ENCODE measurements at places on chromosomes 6 and 20.
A peak's percentile ranks its signal among the peaks of the same experiment; 100 is the strongest.

DNA sequence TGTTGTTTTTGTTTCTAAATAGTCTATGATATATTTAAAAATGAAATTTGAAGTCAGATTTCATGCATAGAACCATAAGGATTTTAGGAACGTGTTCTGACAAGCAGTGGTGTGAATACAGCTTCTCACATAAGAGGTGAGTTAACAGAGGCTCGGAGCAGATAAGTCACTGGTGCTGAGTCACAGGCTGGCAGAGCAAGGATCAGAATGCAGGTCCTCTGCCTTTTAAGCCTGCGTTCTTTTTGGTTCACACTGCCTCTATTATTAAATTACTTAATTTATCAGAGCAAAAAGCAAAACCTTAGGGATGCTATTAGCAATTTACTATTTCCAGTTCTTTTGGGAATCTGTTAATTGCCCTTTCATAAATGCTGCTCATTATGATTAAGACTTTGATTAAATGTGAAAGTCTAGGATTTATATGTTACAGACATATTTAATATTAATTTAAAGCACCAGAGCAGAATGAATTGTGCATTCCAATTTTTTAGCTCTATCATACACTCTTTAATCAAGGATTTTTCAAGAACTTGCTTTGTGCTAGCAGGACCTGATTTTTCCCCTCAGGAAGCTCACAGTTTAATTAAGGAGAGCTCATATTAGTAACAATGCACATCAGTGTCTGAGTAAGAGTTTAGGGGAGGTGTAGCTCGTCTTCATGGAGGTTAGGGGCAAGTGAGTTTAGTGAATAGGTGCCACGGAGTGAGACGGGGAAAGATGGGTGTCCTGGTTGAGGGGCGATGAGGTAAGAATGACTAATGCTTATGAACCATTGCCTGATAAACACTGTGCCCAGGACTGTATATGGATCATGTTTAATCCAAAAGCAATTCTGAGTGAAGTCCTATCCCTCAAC lies 212.7 kb upstream of the AGPAT4 start:
- no peak for DNase-seq

GRCh38 chr6:142669471-142670351 lies 275.3 kb downstream of the HIVEP2 start:
- no peak for DNase-seq

GRCh38 chr6:157323966-157324300 lies 614 bp upstream of the TMEM242 start:
- peak; percentile 40 for DNase-seq

DNA sequence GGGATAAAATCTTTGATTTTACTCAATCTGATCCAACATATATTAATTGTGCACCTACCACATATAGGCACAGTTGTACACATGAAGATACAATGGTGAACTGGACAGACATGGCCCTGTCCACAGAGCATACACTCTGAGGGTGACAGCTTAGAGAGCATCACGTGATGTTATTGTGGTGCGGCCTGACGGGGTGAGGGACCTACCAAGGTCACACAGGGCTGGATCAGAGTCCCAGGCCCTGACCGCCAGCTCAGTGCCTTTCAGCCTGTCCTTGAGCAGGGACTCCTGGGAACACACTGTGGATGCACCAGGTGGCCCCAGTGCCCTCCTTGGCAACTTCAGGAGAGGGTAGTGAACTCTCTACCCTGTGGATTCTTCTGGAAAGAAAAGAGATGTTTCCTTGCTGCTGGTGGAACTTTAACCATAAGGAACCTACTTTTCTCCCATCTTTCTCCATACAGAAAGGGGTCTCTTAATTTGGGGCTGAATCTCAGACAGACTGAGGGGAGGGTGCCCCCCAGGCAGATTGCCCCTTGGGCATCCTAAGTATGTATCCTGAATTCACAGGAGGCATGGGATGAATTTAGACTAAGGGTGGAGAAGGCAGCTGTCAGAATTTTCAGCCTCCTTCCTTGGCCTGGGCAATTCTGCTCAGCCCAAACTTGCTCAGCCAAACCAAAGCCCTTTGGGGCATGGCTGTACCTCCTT lies 26.5 kb downstream of the PCK1 start:
- no peak for DNase-seq

- no peak for DNase-seq
Observed at GRCh38 chr6:74870403-74870802, 335.4 kb downstream of the COL12A1 start.

- DNase-seq = no peak
Observed at GRCh38 chr20:53631909-53632662, 38.4 kb upstream of the ZNF217 start.

DNA sequence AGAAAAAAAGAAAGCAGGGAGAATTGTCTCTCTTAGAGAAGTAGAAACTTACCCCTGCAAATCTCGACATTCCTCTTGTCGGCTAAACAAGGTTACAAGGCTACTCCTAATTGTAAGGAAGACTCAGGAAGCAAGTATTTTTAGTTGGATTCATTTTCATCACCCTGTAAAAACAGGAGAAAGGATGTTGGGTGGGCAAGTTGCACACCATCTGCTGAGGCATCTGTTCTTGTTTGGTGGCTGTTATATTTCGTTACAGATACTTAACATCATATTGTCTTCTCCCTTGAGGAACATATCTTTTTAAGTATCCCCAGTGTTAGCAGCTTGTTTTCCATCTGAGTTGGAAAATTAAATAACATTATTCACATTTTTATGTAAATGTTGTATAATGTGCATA lies 187.5 kb downstream of the PLCB4 start:
- no peak for DNase-seq

DNA sequence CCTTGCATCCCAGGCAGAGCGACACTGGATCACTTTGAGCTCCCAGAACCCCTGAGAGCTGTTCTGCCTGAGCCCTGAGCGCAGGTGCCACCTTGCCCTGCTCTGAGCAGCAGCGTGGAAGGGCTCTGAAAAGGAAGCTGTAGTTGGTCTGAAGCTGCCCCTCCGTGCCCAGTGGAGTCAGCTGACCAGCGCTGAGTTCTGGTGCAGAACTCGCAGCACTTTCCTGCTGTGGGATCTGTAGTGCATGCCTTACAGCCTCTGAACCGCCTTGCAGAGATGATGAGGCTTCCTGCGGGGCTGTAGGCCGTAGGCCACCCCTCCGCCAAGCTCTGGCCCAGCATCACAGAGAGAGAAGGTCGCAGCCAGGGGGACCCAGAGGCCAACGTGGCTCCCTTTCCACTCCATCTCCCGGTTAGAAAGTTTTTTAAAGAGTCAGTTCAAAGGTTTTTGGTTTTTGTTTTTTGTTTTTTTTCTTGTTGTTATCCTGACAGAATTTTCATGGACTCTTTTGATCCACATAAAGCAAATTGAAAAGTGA lies 158.3 kb upstream of the CST7 start:
- DNase-seq = no peak

DNA sequence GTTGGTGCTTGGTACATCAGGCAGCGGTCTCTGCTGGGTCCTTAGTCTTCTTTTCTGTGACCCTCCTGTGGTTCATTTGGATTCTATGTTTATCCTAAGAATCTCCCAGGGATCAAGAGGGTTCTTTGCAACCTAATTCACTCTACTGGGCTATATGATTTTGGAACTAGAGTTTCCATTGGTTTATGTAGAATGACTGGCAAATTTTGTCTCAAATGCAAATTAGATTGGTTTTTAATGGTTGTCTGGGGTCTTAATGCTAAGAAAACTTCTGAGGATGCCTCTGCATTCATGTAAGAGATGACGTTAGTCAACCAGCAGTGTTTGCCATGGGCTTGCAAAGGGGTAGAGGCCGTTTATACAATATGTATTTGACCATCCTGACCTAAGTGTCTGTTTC lies 129.8 kb upstream of the ZFP64 start:
- DNase-seq = no peak

- peak; percentile 39 for DNase-seq
Observed at GRCh38 chr6:11232770-11233626, 530 bp upstream of the NEDD9 start.

DNA sequence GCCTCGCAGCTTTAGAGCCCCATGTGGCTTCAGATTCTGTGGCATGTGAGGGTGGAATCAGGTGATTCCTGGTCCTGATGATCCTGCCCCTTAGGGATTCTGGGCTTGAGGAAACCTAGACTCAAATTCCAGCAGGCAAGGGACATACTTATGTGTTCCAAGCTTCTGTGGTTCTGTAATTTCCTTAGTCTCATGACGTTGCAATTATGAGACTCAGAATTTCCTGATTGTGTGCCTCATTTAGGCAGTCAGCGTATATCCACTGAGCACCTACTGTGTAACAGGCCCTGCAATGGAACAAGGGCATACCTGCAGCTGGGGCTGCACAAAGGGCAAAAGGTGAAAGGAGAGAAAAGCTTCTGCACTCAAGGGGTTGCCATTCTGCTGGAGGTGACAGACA lies 11.6 kb upstream of the BPIFB4 start:
- no peak for DNase-seq

GRCh38 chr6:56096541-56096940 lies 150.8 kb downstream of the COL21A1 start:
- DNase-seq = no peak

- no peak for DNase-seq
Observed at GRCh38 chr20:60255415-60255814, 297.2 kb downstream of the CDH26 start.

DNA sequence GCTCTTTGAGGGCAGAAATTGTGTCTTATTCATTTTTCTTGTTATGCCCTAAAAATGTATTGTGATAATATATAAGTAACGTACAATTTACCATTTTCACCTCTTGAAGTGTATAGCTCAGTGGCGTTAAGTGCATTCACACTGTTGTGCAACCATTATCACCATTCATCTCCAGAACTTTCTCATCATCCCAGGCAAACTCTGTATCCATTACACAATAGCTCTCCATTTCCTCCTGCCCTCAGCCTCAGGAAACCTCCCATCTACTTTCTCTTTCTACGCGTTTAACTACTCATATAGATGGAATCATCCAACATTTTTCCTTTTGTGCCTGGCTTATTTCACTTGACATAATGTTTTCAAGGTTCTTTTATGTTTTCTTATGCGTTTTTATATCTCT lies 184.6 kb downstream of the ESR1 start:
- DNase-seq = no peak

GRCh38 chr20:7723284-7723683 lies 217.0 kb downstream of the HAO1 start:
- no peak for DNase-seq

DNA sequence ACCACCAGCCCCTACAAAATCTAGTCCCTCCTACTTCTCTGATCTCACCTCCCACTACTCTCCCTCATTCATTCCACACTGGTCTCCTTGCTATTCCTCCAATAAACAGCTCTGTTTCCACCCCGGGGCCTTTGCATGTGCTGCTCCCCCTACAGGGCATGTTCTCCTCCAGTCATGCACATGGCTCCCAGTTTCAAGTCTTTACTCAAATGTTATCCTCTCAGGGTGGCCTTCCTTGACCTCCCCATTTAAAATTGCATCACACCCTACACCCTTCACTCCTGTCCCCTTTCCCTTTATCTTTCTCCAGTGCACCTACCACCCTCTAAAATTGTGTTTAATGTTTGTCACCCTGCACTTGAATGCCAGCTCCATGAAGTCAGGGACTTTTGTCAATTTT lies 174.5 kb downstream of the MRPL14 start:
- no peak for DNase-seq

DNA sequence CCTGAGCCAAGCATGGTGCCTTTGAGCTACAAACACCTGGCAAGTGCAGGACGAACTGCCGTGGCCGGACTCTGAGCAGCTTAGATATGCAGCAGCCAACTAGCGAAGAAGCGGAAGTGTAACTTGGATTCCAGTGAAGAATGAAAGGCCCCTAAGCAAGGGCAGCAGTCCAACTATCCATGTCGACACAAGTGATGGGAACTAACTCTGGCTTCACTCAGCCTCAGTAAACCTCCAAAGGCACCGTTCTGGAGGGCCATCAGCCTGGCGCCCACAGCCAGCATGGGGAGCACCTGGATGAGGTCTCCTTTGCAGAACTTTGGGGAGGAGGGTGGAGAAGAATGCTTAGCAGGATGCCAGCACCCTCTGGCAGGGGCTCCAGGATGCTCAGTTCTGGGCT lies 78.4 kb upstream of the MLN start:
- DNase-seq = no peak

DNA sequence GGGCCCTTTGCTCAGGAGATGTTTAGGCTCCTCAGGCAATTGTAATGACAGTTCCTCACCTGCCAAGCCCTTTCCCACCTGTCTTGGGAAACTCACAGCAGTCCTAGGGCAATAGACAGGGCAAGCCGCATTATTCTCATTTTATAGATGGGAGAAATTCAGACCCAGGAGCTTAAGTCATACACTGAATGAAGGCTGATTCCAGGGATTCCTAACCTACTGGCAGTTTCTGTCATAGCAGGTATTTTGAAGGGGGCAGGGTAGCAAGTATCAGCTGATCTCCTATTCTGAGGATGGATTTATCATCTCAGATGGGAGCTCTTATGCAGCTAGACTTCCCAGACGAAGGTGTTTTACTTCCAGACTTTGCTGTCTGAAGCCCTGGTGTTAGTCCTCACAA lies 61.4 kb upstream of the MYL9 start:
- no peak for DNase-seq

DNA sequence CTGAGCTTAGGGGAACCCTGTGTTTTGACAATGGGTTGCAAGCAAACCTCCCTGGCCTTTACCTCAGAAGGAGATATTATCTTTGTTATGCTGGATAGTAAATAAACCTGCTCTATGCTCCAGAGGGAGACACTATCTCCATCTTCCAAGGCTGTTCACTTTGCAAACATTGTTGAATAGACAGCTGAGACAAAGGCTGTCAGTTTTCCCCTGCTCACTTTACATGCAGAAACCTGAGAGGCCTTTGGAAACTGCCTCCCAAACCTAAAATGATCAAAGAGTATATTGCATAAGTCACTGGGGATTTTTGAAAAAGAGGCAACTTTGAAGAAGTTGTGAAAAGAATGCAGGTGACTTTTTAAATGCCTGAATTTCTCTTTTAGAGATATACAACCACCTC lies 61.6 kb downstream of the MRAP2 start:
- no peak for DNase-seq

DNA sequence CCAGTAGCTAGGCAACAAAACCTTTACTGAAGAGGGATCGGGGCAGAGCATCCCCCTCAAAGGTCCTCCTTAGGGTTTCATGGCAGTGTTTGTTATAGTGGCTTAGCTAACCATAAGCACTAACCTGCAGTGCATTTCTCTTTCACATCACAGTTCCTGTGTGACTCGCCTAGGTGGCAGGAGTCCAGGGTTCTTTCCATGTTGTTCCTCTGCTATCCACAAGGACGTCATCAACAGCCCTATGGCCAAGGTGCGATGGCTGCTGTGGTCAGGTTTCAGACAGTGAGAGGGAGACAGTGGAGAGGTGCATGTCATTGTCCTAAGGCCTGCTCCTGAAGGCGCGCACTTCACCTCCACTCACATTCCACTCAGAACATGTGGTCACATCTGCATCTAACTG lies 38.8 kb upstream of the FOXA2 start:
- DNase-seq = no peak

All from GM13977 (cell line).